ENCODE measurements at places on chromosomes 2 and 18. TPM values are rescaled to one million over a fixed set of nuclear protein-coding genes. Genes with fewer than 3 reads are reported as not detected.

DNA sequence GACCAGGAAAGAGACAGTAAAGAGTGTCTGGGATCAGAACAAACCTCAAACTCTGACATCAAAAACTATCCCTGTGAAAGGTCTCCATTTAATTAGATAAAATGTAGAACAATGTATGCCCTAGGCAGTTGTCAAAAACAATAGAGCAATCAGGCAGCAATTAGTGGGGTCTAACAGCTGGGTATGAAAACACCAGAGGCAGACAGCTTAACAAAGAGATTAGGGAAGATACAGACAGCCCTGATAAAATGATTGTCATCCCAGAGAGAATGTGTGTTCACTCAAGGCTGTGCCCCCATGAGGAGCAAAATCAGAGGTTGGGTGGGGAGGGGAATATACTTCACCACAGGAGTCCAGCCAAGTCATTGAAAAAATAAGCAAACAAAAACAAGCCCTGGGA is 50.0 kb downstream of the INPP4A start:
- no peak for DNase-seq

GRCh38 chr2:240166761-240167587 is 26.5 kb upstream of the OTOS start:
- no peak for DNase-seq

DNA sequence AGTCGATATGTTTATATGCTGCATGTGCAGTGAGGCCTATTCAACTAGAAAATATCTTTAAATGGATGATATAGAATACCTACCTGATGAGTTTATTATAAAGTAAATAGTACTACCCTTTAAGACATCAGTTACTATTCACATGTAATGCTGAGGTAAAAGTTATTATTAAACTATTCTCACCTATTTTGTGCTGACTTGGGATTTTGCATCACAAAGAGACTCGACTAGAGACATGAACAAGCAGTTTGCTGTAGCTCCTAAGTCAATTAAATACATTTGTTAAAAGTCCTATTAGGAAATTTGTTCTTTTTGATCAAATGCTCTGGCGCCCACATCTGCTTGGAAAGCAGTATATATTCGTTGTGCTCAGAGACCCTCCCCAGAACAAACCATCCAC is 164.1 kb downstream of the CCDC85A start:
- DNase-seq = no peak

GRCh38 chr2:171960570-171960969 is 38.3 kb downstream of the HAT1 start:
- DNase-seq = no peak

- no peak for DNase-seq
Observed at GRCh38 chr2:222398446-222398885, 25.9 kb upstream of the SGPP2 start.

- no peak for DNase-seq
Observed at GRCh38 chr2:236641051-236641726, 71.6 kb downstream of the ACKR3 start.

SCYGR7 gene
- not detected for total RNA-seq

DSC3 gene
- total RNA-seq = 86.9 TPM

C2orf15 gene
- 1.7 TPM for total RNA-seq

SERPINB12 gene
- total RNA-seq = 0.96 TPM

CYP27A1 gene
- 13.2 TPM for total RNA-seq

SLC20A1 gene
- 23.1 TPM for total RNA-seq

Measured in umbilical cord (tissue), 2 donors.